ENCODE measurements at places on chromosomes 2 and 18. TPM values are rescaled to one million over a fixed set of nuclear protein-coding genes. Genes with fewer than 3 reads are reported as not detected.

Gene ANKRD53
- total RNA-seq, result 0.74 TPM

Gene TMEM150A
- total RNA-seq, result 17.4 TPM

Gene ST6GAL2
- 2.4 TPM for total RNA-seq

Gene IL1A
- total RNA-seq, result 27.4 TPM

Gene FECH
- 71.0 TPM for total RNA-seq

Gene SKA1
- total RNA-seq, result 2.7 TPM

Gene TTC31
- total RNA-seq, result 24.0 TPM

Gene KIF5C
- 84.3 TPM for total RNA-seq

Gene GPR55
- total RNA-seq, result 0.77 TPM

DNA sequence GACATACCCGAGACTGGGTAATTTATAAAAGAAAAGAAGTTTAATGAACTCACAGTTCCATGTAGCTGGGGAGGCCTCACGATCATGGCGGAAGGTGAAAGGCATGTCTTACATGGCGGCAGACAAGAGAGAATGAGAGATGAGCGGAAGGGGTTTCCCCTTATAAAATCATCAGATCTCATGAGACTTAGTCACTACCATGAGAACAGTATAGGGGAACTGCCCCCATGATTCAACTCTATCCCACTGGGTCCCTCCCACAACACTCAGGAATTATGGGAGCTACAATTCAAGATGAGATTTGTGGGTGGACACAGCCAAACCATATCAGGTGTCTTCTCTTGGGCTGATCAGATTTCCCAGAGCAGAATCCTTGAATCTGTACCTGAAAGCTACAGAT is 617.3 kb upstream of the ID2 start:
- peaks cover 7% of the 10 kb centered on the region for H3K27me3 ChIP-seq
- no peak for DNase-seq
- H3K27ac ChIP-seq, result no peak overlapping the region
- H3K4me3 ChIP-seq, result no peak overlapping the region
- H3K4me1 ChIP-seq, result no peaks in the 10 kb centered on the region

GRCh38 chr2:190215620-190216019 is 104.0 kb downstream of the HIBCH start:
- no peak for DNase-seq
- no peak overlapping the region for H3K4me3 ChIP-seq
- H3K36me3 ChIP-seq, result no peaks in the 10 kb centered on the region
- no peaks in the 10 kb centered on the region for H3K4me1 ChIP-seq

DNA sequence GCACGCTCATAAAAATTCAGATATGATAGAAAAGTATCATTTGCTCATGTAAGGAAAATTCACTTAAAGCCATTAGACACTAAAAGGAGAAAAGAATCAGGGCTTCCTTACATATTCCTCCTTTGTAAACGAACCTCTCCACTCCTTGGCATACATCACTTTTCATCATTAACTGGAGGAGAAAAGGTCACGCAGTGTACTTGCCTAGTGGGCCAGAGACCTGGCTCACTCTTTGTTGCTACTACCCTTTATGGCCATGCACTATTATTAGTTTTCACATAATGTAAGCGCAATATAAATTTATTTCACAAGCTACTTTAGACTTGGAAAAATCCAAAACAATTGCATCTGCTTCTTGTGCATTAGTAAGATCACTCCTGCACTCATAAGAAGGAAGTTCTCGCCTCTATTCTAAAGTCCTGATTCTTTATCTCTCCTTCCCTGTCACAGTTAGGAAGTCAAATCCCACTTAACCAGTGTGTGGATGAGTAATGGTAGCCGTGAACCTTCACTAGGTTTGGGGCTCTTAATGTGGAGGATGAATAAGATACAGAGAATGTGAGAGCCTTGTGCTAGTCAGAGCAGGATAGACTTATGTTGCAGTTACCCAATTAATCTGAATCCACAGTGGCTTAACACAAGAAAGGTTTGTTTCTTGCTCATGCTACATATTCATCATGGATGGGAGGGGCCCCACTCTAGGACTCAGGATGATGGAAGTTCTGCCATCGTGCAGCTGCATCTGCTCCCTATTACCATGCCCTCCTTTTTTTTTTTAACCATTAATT is 115.0 kb upstream of the GLS start:
- H3K27me3 ChIP-seq, result no peaks in the 10 kb centered on the region
- no peak for DNase-seq
- no peaks in the 10 kb centered on the region for H3K36me3 ChIP-seq
- H3K27ac ChIP-seq, result no peak overlapping the region
- H3K4me3 ChIP-seq, result no peak overlapping the region

DNA sequence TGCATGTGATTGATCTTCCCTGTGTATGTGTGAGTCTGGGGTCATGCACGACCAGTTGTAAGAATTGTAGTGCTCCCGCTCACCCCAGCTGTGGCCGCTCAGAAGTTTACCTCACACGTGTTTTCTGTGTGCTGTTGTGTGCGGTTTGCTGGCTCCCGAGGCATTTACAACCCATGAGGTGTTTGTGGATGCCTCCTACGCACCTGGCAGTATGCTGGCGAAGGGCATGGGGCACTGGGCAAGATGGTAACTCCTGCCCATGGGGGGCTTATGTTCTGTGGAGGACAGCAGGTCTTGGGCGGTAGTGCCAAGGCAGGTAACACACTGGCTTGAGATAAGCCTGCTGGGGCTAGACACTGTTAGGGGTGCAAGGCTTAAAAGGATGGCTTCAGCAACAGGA is 102.6 kb upstream of the HS6ST1 start:
- H3K27me3 ChIP-seq, result no peaks in the 10 kb centered on the region
- no peak overlapping the region for H3K4me3 ChIP-seq
- H3K27ac ChIP-seq, result no peak overlapping the region

DNA sequence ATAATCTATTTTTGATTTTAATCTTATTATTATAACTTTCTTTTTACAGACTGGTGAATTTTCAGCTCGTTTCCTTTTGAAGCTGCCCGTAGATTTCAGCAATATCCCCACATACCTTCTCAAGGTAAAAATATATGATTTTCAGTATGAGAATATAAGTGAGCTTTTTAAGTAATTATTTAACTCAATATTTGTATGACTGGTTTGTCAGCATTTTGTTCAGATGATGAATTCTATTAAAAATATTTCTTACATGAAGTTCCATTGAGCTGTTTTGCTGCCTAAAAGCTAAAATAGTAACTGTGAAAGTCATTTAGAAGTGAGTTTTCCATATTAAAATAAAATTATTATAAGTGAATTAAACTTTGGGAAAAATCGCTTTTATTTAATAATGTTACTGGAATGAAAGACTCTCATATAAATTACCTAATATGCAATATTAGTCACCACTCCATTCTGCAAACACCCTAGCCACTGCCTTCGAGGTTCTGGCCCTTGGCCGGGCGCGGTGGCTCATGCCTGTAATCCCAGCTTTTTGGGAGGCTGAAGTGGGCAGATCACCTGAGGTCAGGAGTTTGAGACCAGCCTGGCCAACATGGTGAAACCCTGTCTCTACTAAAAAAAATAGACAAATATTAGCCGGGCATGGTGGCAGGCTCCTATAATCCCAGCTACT is 155.3 kb downstream of the BABAM2 start:
- H3K27me3 ChIP-seq, result no peaks in the 10 kb centered on the region
- H3K27ac ChIP-seq, result no peak overlapping the region
- H3K4me3 ChIP-seq, result no peak overlapping the region
- H3K4me1 ChIP-seq, result no peaks in the 10 kb centered on the region
- no peak for DNase-seq
- H3K36me3 ChIP-seq, result no peaks in the 10 kb centered on the region

DNA sequence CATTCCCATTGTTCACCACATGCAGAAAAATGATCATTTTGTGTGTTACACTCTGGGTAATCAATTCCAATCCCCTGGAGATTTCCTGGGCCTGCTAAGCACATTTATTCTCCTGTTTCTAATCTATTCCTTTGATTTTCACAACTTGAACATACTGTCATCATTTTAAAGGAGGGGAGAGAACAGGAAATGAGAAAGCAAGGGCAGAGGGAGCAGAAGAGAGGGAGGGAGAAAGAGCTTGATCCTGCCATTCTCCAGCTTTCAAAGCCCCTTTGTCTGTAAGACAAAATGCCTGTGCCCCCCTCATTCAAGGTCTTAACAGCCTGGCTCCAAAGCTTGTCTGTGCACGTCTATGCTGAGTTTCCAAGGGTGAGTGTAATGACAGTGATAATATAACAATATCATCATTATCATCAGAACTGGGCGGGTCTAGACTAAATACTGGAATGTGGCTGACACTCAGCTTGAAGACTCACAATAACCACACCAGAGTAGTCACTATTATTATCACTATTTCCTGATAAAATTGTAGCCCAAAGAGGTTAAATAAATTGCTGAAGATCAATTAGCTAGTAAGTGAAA is 164.4 kb upstream of the KLHL29 start:
- no peaks in the 10 kb centered on the region for H3K36me3 ChIP-seq
- H3K4me1 ChIP-seq, result no peaks in the 10 kb centered on the region
- DNase-seq, result no peak
- H3K27ac ChIP-seq, result no peak overlapping the region

DNA sequence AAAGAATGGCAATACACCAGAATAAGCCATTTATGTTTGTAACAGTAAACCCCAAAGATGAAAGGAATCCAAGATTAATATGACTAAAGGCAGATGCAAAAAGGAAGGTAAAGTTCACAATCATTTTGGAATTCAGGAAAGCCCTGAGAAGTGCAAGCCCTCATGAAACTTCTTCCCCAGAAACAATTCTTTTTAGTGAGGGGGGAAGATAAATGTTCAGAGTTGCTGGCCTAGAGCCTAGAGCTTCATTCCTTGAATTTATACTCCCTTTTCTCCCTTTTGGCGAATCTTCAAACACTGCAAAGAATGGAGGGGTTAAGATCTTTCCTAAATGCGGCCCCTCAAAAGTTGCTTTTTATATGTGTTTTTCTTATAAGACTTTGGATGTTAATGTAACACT is 368.8 kb downstream of the MEIS1 start:
- no peaks in the 10 kb centered on the region for H3K36me3 ChIP-seq
- no peak for DNase-seq
- H3K27me3 ChIP-seq, result no peaks in the 10 kb centered on the region
- no peak overlapping the region for H3K27ac ChIP-seq

GRCh38 chr2:101823859-101824258 is 126.4 kb downstream of the MAP4K4 start:
- no peak for DNase-seq
- no peak overlapping the region for H3K27ac ChIP-seq
- H3K27me3 ChIP-seq, result no peaks in the 10 kb centered on the region
- no peaks in the 10 kb centered on the region for H3K36me3 ChIP-seq

DNA sequence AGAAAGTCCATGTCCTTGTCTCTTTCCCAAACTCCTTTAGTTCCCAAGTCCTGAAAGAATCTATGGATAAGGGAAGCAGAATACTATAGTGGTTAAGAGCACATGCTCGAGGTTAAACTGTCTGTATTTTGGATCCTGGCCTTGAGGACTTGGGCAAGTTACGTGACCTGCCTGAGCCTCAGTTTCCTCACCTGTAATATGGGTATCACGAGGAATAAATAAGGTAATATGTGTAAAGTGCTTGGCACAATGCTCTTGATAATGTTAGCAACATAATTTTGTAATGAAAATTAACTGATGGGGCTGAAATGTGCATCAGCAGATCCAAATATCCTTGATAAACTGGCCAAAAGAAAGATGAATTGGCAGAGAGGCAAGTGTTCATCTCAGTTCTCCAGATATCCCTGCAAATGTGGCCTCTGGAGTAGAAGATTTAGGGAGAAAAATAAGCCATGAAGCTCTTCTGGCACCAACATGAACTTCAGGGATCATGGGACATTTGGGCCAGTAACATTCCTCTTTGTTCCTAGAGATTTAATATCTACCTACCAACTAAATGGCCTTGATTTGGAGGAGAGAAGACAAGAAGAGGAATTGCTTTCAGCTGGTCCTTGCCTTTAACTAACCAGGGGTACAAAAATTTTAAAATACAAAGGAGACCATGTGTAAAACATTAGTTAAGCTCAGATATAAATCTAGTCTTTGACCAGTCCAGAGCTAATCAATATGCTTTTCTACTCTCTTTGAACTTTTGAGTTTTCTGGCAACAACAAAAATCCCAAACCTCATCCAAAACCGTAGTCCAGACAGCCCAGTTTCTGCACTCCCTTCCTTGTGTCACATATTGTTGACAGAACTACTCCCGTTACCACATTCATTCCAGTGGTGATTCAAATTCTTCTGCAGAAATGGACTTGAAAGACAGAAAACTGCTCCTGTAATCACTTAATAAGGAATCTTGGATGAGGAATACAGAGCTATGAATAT is 52.7 kb upstream of the EML4 start:
- no peaks in the 10 kb centered on the region for H3K27me3 ChIP-seq
- no peaks in the 10 kb centered on the region for H3K4me1 ChIP-seq
- no peak overlapping the region for H3K27ac ChIP-seq

- H3K27me3 ChIP-seq, result no peaks in the 10 kb centered on the region
- no peak overlapping the region for H3K27ac ChIP-seq
- H3K36me3 ChIP-seq, result no peaks in the 10 kb centered on the region
- H3K4me3 ChIP-seq, result no peak overlapping the region
- DNase-seq, result no peak
Measured at GRCh38 chr2:119119076-119119785, 39.3 kb downstream of the C1QL2 start.

GRCh38 chr2:25098056-25098455 is 56.2 kb downstream of the EFR3B start:
- H3K4me1 ChIP-seq, result no peaks in the 10 kb centered on the region
- H3K27ac ChIP-seq, result peak overlapping the region; percentile 47
- no peak overlapping the region for H3K4me3 ChIP-seq
- no peaks in the 10 kb centered on the region for H3K36me3 ChIP-seq
- no peak for DNase-seq
